ENCODE measurements at places on chromosomes 3 and 15. TPM values are rescaled to one million over a fixed set of nuclear protein-coding genes. Genes with fewer than 3 reads are reported as not detected.

The FGD5 gene
- total RNA-seq: 2.7 TPM

The CCDC39 gene
- 0.62 TPM for total RNA-seq

The PAK6 gene
- total RNA-seq: 11.2 TPM

The BLM gene
- 3.6 TPM for total RNA-seq

- DNase-seq: no peak
Observed at GRCh38 chr15:75891895-75892294, 11.8 kb upstream of the FBXO22 start.

DNA sequence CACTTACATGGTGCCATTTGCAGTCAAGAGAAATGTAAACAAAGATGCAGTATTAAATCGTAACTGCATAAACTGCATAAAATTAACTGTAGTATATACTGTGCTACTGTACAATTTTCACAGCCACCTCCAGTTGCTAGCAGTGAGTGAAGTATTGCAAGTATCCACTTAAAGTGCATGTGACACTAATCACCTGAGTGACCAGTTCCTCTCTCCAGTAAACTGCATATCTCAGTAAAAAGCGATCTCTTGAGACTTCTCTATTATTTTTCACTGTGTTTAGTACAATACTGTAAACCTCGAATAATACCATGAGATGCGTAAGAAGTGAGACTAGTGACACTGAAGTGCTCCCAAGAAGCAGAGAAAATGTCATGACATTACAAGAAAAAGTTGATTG lies 111.7 kb upstream of the PLXND1 start:
- no peak for DNase-seq

DNA sequence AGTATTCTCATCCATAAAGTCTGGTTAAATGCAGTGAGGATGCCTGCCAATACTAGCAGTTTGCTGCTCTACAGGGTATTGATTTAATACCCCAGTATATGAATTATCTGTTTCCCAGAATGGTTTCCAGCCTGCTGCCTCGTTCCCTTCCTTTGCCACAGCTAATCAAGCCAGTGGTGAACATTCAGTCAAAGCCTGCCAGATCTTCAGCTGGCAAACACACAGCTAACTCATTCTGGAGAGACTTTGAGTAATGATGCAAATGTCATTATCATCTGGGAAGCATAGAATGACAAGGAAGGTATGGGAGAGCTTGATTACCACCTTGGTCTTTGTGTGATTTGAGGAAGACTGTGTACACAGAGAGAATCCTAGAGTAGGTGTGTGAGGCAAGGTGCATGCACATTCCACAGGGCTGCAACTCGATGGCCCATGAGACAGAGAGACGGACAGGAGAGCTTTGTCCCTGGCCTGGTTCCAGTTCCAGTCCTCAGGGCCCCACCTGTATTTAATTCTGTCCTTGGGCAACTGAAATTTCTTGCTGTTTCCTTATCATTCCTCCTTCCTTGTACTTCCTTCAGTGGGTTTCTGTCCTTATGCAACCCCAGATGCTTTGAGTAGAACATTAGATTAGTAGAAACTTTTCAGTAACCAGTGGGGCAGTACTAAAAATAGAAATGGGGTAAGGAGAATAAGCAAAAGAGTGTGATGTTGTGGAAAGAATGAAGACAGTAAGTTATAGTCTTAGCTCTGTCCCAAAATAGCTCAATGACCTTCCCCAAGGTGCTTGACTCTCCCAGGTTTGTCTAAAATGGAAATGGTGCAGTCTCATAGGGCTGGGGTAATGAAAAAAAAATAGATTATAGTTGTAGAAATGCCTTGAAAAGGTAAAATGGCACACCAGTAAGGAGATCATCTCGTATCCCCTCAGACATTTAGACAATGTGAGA lies 72.5 kb downstream of the MITF start:
- no peak for DNase-seq

GRCh38 chr15:99224372-99225214 lies 24.8 kb downstream of the TTC23 start:
- DNase-seq: no peak

Measured in occipital lobe (tissue), 3 donors.